HT1080 (cell line): ENCODE measurements at places on chromosomes 12 and 14. TPM values are rescaled to one million over a fixed set of nuclear protein-coding genes. Genes with fewer than 3 reads are reported as not detected.

The SIX4 gene
- total RNA-seq = 20.7 and 31.6 TPM in 2 replicates

The EIF5 gene
- 207 and 288 TPM in 2 replicates for total RNA-seq

The FAR2 gene
- 10.1 and 12.4 TPM in 2 replicates for total RNA-seq

The C12orf50 gene
- total RNA-seq = not detected in 2 replicates

The DDX55 gene
- 35.5 and 41.7 TPM in 2 replicates for total RNA-seq

The KLRF1 gene
- not detected in 2 replicates for total RNA-seq

The ADAMTS20 gene
- total RNA-seq = 0.03 TPM in 1 of 2 replicates, not detected in the other

The PRPH gene
- 0.13 and 0.21 TPM in 2 replicates for total RNA-seq

The ARMH4 gene
- total RNA-seq = 1.5 and 1.9 TPM in 2 replicates

The GUCY2C gene
- total RNA-seq = 0.17 TPM in 1 of 2 replicates, not detected in the other

The PROX2 gene
- total RNA-seq = 0.03 TPM in 1 of 2 replicates, not detected in the other

The DAO gene
- not detected in 2 replicates for total RNA-seq

The HCAR1 gene
- total RNA-seq = 0.02 TPM in 1 of 2 replicates, not detected in the other

The MGP gene
- total RNA-seq = 0.23 and 0.90 TPM in 2 replicates

The NPAS3 gene
- total RNA-seq = 0.18 TPM in 1 of 2 replicates, not detected in the other

The NRDE2 gene
- total RNA-seq = 9.7 and 16.4 TPM in 2 replicates

The RTN1 gene
- total RNA-seq = 13.9 and 15.9 TPM in 2 replicates

The ZNF268 gene
- total RNA-seq = 27.2 and 33.3 TPM in 2 replicates

The KLHL33 gene
- not detected in 2 replicates for total RNA-seq
